ENCODE measurements at places on chromosomes 2 and 18. TPM values are rescaled to one million over a fixed set of nuclear protein-coding genes. Genes with fewer than 3 reads are reported as not detected.
A peak's percentile ranks its signal among the peaks of the same experiment; 100 is the strongest.

GRCh38 chr2:13050764-13051163 is 334.0 kb downstream of the TRIB2 start:
- DNase-seq = no peak

DNA sequence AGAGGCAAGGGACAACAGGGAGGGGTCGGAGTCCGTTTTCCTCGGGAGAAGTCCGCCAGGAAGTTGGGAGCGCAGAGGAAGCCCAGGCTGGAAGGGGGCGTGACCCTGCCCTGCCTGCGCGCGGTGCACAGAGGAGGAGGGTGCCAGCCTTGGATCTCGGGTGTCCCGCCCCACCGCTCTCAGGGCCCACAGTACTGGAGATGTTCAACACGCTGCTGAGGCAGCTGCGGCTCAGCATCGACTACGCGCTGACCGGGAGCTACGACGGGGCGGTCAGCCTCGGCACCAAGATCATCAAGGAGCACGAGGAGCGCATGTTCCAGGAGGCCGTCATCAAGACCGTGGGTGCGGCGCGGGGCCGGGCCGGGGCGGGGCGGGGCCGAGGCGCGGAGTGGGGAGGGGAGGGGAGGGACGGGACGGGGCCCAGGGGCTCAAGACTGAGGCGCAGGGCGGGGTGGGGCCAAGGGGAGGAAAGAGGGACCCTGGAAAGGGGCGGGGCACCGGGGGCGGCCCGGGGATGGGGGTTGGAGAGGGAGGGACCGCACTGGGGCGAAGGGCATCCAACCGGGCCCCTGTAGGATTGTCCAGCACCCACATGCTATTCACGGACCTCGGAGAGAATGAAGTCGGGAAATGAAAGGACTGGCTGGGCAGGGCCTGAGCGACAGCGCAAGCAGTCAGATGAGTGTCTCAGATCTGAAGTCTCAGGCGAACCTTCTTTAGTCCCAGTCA is 36.6 kb downstream of the POMC start:
- DNase-seq = no peak

- DNase-seq = peak; percentile 63
These were observed at the start of gene RBMS1 for GRCh38 chr2:160493227-160494028. Gene RBMS1, minus strand, starts transcription at chr2:160493807. Its CDS starts 444 bp downstream, at chr2:160493363.

DNA sequence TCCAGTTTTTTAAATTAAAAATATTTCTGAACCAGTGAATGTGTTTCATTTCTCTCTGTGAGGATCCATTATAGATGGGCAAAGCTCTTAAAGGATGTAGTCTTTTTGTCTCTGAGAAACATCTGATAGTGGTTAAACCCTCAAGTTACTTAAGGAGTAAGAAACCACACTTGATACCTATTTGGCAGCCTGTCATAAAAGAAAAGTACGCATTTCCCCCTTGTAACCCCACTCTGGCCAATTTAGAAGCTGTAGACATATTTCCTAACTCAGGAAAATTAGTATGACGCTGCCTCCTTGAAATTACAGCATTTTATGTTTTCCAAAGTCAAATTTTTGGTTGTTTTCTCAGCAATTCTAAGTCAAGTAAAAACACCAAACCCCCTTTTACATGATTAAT is 2.0 kb downstream of the STAT4 start:
- DNase-seq = no peak

GRCh38 chr2:161369311-161369710 is 46.8 kb upstream of the TBR1 start:
- no peak for DNase-seq

GRCh38 chr18:77023102-77023782 is 109.3 kb downstream of the MBP start:
- DNase-seq = no peak

- peak; percentile 41 for DNase-seq
These were observed 453.9 kb upstream of the TRIB2 start for GRCh38 chr2:12262681-12263436.

Gene PRKD3
- polyA plus RNA-seq = 55.7 TPM

Gene DSG4
- 0.04 TPM for polyA plus RNA-seq

DNA sequence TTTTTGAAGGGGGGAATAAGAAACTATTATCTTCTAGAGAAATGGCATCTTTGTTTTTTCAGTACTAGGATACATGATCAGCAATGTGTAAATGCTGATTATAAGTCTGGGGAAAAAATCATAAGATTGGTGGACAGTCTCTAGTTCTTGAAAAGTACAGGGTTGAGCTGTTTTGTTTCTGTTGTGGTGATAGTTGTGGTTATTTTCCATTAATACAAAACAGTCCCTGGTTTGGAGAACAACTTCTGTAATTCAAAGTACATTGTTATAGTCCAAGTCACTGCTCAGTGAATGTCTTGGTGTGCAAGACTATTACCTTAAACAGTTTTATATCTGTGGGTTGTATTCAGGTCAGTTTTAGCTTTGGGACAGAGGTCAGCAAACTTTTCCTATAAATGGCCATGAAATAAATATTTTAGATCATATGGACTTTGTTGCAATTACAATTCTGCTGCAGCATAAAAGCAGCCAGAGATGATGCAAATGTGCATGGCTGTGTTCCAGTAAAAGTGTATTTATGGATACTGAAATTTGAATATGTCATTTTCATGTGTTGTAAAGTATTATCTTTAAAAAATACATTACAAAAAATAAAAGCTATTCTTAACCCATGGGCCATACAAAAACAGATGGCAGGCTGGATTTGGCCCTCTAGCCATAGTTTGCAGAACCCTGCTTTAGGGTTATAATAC is 111.0 kb downstream of the CERS6 start:
- DNase-seq = no peak

DNA sequence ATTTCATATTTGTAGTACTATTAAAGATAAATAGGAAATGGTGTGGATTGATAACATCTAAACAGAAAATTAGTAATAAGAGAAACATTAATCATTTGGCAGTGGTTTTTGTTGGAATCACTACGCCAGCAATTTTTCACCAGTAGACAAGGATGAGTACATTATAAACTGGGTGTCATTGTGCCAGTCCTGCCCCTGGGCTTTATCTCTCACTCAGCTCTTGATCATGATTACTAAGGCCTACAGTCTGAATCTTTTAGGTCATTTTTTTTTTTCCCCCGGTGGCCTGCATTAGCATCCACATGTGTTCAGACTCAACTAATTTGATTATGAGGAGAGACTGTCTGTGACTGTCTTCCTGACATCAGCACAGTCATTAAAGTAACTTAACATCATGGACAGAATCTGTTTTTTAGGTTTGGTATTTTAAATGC is 16.2 kb downstream of the GULP1 start:
- no peak for DNase-seq

Gene ATP9B
- polyA plus RNA-seq = 36.4 TPM

DNA sequence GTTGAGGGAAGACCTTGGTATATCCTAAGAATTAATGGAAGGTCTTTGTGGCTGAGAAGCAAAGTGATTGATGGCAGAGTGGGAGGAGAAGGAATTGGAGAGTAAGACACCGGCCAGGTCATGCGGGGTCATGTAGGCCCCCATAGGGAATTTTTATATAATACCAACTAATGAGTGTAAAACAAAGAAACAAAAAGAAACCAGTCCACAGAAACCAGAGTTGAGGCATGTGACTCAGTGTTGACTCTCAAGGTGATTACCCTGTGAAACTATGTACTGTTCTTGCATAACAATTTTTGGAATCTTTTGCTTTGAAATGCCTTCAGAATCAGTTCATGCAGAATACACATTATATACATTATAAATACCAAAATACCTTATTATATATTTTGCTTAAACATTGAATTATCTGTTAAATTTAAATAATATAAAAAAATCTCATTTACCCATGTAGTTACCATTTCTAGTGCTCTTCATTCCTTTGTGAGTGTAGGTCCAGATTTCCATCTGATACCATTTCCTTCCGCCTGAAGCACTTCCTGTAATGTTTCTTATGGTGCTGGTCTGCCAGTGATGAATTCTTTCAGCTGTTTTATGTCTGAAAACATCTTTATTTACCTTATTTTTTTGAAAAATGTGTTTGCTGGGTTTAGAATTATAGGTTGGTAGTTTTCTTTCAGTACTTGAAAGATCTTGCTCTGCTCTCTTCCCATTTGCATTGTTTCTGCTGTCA is 8.6 kb downstream of the CLIP4 start:
- DNase-seq = no peak

GRCh38 chr18:3397786-3398185 is 52.2 kb upstream of the TGIF1 start:
- no peak for DNase-seq

Gene CXCR2
- 0.41 TPM for polyA plus RNA-seq

Gene DNAH7
- 9.5 TPM for polyA plus RNA-seq

Gene PNO1
- 16.7 TPM for polyA plus RNA-seq

DNA sequence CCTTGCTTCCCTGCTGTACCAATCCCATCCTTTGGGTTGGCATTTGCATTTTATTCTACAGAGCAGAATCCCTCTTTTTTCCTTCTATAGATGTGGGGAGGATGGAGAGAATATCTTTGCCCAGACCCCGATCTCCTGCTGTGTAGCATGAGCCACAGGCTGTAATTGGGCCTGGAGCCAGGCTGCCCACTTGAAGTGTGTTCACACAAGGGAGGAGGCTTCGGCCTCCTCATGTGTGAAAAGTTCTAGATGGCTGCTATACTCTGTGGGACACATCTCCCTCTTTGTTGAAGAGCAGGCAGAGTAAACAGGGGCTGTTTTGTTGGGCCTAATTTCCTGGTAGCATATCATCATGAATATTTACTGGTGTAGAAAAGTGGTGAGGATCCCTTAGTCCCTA is 126.3 kb downstream of the XRCC5 start:
- no peak for DNase-seq

Gene DGUOK
- polyA plus RNA-seq = 66.4 TPM

Gene C2orf49
- 28.4 TPM for polyA plus RNA-seq

DNA sequence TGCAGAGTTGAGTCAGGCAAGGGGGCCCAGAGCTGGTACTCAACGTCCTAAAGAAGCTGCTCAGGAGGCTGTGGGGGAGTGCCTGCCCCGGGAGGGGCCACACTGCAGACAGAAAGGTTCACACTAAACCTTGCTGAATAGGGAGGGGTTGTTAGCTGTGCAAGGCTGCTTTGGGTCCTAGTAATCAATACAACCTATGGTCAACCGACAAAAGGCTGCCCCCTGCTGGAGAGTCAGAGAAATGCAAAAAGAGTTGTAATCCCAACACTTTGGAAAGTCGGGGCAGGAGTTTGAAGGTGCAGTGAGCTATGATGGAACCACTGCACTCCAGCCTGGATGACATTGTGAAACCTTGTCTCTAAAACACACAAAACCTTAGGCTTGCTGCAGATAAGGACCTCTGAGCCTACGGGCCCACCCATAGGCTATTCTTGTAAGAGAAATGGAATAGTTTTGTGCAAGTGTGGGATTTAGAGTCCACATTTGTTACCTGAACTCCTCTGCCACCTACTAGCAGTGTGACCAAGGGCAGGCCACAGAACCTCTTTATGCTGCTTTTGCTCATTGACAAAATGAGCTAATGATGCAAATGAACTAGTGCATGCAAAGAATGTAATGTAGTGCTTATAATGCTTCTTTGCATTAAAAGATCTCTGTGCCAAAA is 81.5 kb downstream of the PRPF40A start:
- DNase-seq = no peak

DNA sequence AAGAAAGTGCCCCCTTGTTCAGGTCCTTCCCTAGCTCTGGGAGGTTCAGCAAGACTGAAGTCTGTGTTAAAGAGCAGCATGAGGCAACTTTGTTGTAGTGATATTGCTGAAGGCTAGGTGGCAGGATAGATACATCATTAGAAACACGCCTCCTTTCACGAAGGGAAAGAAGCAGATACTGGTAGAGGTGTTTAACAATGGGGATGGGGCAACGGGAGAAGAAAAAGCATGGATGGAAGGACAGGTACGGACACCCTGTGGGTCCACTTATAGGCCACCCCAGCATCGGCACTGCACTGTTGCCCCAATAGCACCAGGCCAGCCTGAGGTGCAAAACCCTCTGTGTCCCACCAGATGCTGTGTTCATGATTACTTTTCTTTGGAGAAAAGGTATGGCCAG is 3.5 kb upstream of the IGFBP5 start:
- DNase-seq = no peak

- no peak for DNase-seq
These were observed 11.2 kb downstream of the ATP8B1 start for GRCh38 chr18:57791911-57792310.

DNA sequence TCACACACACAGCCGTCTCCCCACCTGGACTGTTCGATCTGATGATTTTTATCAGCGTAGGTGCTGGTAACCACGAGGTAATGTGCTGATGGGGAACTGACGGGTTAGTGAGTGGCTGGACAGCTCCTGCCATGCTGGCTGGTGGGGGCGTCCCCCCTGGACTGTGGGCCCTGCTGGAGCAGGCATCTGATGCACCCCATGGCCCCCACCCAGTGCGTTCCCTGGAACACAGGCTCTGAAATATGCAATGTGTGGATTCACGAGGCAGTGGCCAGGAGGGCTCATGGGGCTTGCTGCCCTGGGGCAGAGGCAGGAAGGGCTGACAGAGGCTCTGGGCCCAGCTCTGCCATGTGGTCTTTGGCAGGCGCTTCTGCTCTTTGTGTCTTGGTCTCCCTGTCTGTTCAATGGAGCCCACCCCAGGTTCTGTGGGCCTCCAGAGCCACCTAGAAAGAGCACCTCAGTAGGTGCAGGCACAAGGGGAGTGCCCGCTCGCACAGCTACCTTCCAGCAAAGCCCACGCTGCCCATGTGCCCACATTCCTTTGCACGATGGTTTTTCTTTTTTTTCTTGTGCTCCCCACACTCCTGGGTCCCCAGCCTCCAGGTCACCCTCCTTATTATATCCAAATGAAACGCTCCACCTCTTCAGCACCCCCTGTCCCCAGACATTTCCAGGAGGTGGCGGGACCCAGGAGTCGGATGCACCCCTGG is 10.3 kb upstream of the PXDN start:
- DNase-seq = no peak

DNA sequence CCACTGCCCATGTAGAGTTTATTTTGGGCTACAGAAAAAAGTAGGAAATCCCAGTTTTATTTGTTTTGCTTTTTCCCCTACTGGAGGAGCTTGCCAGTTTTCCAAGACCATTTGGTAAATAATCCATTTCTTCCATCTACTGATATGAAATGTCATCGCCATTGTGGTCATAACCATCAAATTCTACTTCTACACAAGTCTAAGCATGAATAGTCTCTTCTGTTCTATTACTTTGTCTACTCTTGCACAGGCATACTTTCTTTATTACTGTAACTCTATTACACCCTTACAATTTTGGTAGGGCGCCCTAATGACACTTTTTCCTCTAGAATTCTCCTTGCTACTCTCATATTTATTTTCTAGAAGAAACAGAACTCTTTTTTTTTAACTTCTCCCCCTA is 120.7 kb downstream of the ATAD2B start:
- DNase-seq = no peak

- DNase-seq = no peak
These were observed 3.8 kb upstream of the EPC2 start for GRCh38 chr2:148640767-148641166.

Measured in left renal pelvis (tissue), 4 donors.